ENCODE measurements at places on chromosomes 6 and 20.

- DNase-seq, result peak; percentile 62
These were observed 351.9 kb upstream of the PRND start for GRCh38 chr20:4369798-4370124.

DNA sequence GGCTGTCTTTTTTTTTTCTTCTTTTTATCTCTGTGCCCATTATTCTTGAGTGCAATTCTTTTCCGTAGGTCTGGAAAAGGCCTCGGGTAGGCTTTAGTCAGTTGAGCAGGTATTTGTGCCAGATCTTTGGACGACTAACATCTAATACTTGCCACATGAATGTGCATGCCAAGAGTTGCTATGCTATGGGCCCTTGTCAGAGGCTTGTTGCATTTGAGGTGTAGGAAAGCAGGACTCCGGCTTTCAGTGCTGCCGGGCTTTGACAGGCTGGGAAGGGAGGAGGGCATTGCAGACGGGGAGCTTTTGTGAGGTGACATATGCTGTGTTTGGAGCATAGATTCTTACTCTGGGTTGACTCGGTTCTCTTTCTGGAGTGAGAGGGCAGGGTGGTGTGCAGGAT is 10.2 kb downstream of the LRRC1 start:
- DNase-seq, result no peak

GRCh38 chr6:151276112-151276740 is 36.5 kb downstream of the AKAP12 start:
- DNase-seq, result no peak

DNA sequence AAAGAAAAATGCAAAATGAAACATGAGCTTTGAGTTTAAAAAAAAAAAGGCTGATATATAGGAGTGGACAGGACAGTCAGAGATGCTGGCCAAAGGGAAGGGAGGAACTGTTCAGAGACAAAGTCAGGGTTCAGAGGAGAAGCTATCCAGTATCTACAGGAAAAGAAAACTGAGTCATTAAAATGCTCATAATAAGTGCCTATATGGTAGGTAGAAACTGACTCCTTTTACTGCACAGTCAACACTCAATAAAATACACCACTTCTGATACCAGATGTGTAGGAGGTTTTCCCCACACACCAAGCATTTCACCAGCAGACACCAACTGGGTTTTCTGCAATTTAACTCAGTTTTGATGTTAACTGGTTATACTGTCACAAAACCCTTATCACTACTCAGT is 32.9 kb downstream of the FRK start:
- no peak for DNase-seq

- peak; percentile 11 for DNase-seq
These were observed 639 bp upstream of the RCAN2 start for GRCh38 chr6:46491628-46492547.

- no peak for DNase-seq
These were observed 35.7 kb upstream of the SLC22A1 start for GRCh38 chr6:160085713-160086505.

- no peak for DNase-seq
These were observed 65.2 kb downstream of the RIN2 start for GRCh38 chr20:19823216-19823615.

DNA sequence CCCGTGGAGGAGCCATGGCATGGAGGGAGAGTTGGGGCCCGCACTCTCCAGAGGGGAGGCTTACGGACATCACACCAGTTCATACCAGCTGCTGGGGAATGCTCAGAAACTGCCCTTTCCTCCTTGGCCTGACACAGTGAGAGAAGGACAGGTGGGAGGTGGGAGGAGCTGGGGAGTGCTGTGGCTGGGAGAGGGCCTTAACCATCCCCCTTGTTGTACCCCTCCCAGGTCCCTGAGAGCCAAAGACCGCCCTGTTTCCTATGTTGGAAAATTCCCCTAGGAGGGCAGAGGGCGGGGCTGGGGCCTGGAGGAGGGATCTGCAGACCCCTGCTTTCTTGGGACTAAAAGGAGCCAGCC is 24.1 kb downstream of the FOXP4 start:
- DNase-seq, result no peak

GRCh38 chr6:159838020-159838744 is 38.1 kb downstream of the PNLDC1 start:
- DNase-seq, result no peak

DNA sequence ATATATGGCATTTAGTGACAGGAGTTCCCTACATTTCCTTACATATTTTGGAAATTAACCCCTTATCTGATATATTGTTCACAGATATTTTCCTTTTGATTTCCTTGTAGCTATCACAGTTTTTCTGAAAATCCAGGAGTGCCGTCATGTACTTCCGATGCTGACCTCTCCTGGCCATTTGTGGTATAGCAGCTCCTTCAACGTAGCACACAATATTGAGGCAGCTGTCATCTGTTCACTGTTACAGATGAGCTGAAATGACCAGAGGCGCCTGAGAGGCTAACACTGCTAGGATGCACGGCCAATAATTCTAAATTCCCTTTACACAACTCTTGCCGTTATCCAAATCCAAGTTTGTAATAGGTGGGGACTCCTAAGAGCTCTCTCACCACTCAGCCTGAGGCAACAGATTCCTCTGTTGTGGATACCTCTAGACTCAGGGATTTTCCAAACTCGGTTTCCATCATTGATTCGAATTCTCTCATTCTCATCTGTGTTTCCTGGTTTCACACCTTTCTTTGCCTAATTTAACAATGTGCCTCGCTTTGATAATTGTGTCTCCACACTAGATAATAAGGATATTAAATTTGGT is 53.0 kb downstream of the MMUT start:
- DNase-seq, result peak; percentile 71

- no peak for DNase-seq
These were observed 206.8 kb downstream of the TINAG start for GRCh38 chr6:54515013-54515412.

- DNase-seq, result no peak
These were observed 12.9 kb downstream of the MAPK13 start for GRCh38 chr6:36142971-36143838.

- no peak for DNase-seq
These were observed 74.3 kb upstream of the MLN start for GRCh38 chr6:33877982-33878535.

DNA sequence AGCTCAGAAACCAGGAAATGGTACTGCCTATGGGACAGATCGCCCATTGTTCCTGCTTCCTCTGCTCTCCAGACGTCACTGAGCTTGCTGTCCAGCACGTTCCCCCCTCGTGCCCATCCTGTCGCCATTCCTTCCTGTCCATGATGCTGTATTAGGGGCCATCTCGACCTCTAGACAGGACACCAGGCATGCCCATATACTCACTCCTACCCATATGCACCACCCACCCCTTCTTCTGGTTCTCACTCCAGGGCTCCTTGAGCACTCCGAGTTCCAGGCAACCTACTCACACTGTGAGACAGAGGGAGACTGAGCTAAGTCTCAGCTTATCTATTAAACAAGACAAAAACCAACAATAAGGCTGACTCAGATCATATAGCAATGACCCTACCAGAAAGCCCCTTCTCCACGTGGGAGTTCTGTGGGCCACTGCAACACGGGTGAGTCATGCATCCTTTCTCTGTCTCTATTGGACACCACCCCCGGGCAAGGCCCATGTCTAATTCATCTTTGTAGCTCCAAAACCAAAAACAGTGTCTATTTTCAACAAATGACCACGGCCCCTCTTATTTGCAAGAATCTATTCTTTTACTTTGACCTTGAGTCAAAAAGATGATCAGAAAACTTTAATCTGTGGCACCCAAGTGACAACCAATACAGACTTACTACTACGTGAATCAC is 65.7 kb downstream of the PSMG4 start:
- DNase-seq, result no peak

DNA sequence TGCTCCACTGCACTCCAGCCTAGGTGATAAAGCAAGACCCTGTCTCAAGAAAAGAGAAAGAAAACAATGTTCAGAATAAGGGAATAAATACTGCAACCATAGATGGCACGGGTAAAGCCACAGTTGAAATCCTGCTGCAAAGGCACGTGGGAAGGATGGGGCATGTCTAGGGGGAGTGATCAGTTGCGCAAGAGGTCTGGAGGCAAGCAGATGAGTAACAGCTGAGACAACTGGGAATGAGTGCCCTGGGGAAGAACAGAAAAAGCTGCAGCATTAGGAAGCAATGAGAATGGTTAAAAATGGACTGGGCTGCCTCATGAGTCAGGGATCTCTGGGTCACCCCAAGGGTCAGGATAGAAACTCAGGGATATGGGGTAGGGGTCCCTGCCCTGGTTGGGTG is 96.3 kb downstream of the GMPR start:
- no peak for DNase-seq

DNA sequence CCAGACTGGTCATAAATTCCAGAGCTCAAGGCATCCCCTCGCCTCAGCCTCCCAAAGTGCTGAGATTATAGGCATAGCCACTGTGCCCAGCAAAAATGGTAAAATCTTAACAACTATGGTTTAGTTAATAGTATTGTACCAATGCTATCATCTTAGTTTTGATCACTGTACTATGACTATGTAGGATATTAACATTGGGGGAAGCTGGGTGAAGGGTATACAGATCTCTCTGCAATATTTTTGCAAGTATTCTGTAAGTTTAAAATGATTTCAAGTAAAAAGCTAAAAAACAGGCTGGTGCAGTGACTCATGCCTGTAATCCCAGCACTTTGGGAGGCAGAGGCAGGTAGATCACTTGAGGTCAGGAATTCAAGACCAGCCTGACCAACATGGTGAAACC is 7.8 kb downstream of the PIGU start:
- no peak for DNase-seq

- no peak for DNase-seq
These were observed 2.4 kb downstream of the FAM135A start for GRCh38 chr6:70415660-70416059.
